NCI-H2107 (cell line): ENCODE measurements at places on chromosomes 16 and 17.

GRCh38 chr17:70144260-70144846 lies 25.0 kb upstream of the KCNJ2 start:
- no peak for DNase-seq

- DNase-seq: no peak
Observed at GRCh38 chr17:6815775-6816174, 15.8 kb downstream of the TEKT1 start.

GRCh38 chr17:148757-149156 lies 11.4 kb downstream of the SCGB1C2 start:
- DNase-seq: no peak

DNA sequence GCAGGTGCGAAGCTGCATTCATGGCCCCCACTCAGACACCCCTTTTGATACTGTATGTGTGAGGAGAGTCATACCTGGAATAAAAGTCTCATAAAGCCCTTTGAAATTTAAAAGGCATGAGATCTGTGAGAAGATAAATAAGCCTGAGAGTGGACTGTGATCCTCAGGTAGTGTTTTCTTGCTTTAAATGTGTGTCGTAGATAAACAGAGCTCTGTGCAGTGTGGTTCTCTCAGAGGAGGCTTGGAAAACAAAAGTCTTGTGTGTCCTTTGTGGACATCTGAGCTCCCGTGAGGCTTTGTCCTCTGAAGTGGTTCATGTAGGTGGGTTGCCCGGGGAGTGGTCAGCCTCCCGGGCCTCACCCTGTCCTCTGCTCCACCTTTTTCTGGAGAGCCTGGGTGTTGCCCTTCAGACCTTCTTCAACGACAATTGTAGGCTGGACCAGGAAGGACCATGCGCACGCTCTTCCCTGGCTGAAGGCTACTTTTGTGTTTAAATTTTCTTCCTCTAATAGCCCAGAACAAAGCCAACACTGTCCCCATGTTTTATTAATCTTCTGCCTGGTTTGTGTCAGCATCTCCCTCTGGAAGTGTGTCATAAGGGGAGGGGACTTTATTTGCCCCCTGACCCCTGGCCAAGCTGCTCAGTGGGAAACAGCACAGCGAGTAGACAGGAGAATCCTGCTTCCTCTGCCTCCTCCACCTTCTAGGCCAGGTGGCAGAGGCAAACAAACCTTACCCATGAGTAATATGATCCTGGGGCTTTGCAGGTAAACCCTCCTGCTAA lies 151.2 kb downstream of the MSI2 start:
- peak; percentile 69 for DNase-seq

- DNase-seq: no peak
Observed at GRCh38 chr17:35214192-35214591, 20.0 kb upstream of the SLC35G3 start.

DNA sequence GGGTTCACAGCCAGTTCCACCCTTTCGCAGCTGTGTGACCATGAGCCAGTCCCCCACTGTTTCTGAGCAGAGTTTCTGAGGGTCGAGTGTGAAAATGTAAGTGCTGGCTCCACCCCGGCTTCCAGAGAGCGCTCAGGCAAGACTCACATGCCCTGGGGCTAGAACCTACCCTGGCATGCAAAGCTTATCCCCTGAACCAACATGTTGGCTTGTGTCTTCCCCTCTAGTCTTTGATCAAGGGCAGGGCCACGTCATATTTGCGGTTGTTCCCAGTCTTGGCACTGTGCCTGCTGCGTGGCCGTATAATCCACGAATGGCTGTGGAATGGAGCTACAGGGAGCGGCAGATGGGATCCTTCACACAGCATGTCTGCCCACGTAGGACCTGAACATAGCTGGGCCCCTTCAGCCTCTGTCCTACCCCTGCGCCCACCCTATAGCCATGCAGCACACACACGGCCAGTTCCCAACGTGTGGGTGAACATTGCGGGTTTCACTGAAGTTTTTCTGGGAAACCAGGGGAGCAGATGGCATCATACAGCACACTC lies 84.8 kb downstream of the MRM1 start:
- no peak for DNase-seq

DNA sequence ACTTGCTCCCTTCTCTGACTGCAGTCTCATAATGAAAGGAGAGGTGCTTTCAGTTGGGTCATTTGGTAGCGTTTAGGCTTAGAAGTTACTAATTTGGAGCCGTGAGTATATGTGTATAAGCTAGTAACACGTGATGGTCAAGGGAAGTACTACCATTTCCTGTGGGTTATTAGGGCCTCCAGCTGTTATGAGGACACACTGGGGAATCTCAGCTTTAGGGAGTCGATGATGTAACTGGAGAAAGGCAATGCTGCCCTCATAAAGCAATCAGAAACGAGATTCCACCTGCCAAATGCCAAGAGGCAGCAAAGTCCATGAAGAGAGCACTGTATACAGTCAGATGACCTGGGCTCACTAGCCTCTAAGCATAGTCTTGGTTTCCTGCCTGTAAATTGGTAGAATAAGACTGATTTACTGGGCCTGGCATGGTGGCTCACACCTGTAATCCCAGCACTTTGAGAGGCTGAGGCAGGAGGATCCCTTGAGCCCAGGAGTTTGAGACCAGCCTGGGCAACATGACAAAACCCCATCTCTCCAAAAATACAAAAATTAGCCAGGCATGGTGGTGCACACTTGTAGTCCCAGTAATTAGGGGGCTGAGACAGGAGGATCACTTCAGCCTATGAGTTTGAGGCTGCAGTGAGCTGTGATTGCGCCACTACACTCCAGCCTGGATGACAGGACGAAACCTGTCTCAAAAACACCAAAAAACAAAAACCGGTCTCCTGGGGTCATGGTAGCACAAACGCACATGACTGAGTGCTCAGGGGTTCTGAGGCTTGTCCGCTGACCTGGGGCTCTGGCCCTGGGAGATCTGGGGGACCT lies 53.0 kb downstream of the SF3B3 start:
- DNase-seq: peak; percentile 20

- DNase-seq: no peak
Observed at GRCh38 chr16:79278506-79278905, 322.0 kb downstream of the MAF start.

GRCh38 chr17:69962436-69962995 lies 112.5 kb upstream of the KCNJ16 start:
- DNase-seq: no peak

DNA sequence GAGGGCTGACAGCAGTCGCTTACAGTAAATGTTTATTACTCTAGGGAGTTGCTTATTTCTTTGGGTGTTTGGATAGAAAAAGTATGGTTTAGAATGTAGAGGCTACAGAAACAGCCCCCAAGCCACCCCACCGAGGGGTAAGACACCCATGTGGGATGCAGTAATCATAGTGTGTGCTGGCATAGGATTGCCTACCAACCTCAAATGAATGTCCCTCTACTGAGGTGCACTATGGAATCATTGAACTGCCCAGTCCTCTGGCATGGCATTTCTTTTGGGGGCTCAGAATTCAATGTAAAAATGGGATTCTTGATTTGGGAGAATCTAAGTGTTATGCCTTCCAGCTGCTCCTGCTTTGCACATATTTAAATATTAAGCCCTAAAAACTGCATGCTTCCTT lies 46.8 kb downstream of the ZNF267 start:
- DNase-seq: no peak

DNA sequence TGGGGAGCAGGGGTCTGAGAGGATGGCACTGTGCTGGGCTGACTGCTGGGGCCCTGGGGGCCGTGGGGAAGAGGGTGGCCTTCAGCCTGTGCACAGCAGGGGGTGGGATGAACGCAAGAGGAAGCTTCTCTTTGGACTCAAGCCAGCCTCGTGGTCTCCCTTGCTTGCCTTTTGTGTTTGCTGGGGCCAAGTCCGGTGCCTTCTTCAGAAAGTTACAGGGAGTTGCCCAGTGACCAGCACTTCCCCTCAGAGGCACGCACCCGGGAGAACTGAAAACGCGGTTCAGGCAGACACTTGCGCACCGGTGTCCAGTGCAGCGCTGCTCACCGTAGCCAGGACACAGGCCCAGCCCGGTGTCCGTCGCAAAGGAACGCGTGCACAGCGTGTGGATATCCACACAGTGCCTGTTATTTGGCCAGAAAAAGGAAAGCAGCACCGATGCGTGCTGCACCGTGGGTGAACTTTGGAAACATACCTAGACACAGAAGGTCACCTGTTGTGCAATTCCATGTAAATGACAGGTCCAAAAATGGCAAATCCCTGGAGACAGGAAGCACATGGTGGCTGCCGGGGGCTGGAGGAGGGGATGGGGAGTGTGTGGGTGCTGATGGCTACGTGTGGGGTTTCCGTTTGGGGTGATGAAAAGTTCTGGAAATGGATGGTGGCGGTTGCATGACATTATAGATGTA lies 29.4 kb upstream of the NUDT16L1 start:
- no peak for DNase-seq

DNA sequence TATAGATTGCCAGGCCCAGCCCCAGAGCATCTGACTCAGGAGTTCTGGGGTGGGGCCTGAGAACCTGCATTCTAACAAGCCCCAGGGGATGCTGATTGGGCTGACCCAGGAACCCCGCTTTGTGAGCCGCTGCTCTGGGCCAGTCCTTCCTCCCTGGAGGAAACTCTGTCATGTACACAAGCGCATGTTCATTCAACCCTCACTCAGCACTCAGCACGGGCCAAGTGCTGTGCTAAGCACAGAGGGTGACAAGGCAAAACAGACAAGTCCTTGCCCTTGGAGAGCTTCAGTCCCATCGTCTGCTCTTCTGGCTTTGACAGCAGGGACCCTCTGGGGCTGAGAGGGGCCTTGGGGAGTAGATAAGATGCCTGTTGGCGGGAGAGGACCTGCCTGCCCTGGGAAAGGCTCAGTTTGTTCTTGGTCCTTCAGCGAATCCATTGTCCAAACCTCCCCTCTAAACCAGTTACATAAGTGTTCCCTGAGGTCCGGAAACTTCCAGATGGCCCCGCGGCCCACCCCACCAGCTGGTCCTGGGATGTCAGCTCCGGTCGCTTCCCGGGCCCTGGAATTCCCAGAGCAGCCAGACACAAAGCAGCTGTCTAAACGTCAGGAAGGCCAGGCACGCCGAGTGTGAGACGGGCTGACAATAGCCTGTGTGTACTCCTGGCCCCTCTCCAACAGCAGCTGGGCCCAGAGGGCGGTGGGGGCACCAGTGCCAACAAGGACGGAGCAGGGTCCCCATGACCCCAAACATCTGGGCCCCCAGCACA lies 88.8 kb downstream of the ZDHHC7 start:
- no peak for DNase-seq
